Epithelial cell of alveolus of lung (primary cell): ENCODE measurements at places on chromosomes 5 and 9. TPM values are rescaled to one million over a fixed set of nuclear protein-coding genes. Genes with fewer than 3 reads are reported as not detected.

RNF180 gene
- 0.80 and 2.6 TPM in 2 replicates for total RNA-seq

POC5 gene
- total RNA-seq = 12.0 and 17.9 TPM in 2 replicates

CYLC2 gene
- total RNA-seq = not detected in 2 replicates

TMEM215 gene
- not detected in 2 replicates for total RNA-seq

NEUROG1 gene
- not detected in 2 replicates for total RNA-seq

SPATA31E1 gene
- not detected in 2 replicates for total RNA-seq
